Neural progenitor cell (in vitro differentiated cells): ENCODE measurements at places on chromosomes 2 and 18. TPM values are rescaled to one million over a fixed set of nuclear protein-coding genes. Genes with fewer than 3 reads are reported as not detected.

DNA sequence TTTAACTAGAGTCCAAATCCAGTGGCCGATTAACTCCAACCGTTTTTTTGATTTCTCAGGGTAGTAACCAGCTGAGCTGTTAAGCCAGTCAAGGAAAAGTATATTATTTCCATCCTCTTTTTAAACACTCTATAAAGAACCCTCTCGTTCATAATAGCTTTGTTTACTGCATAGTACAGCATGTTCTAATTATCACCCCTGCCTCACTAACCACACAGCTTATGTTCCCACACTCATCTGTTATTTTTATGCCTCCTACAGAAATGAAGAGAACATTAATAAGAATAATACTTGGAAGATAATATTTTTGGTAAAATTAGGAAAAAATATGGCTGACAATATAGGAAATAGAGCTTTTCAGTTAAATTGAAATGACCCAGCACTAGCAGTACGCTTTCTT, 2132.8 kb upstream of the CELF4 start:
- DNase-seq: no peak

GRCh38 chr2:98683728-98684127, 47.2 kb downstream of the MGAT4A start:
- no peak for DNase-seq

DNA sequence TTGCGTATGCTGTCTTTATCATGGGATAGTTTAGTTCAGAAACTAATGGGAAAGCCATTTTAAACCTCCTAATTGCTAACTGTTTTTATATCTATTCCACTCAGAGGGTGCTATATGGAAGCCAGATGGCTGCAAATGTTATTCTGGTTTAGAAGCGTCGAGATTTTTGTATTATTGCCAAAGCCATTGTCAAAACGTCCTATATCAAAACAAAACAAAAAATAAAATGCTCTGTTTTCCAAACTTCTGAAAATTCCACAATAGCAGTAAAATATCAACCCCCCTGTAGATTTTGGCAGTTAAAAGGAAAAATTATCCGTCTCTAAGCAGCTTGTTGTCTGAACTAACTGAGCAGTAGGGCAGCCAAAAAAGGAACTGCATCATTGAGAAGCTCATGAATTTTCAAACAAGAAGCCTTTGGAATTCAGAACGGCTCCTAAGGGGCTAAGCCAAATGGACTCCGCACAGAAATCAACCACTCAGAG, 195.4 kb upstream of the CWC22 start:
- no peak for DNase-seq

GRCh38 chr2:209160800-209161588, 262.9 kb upstream of the MAP2 start:
- no peak for DNase-seq

DNA sequence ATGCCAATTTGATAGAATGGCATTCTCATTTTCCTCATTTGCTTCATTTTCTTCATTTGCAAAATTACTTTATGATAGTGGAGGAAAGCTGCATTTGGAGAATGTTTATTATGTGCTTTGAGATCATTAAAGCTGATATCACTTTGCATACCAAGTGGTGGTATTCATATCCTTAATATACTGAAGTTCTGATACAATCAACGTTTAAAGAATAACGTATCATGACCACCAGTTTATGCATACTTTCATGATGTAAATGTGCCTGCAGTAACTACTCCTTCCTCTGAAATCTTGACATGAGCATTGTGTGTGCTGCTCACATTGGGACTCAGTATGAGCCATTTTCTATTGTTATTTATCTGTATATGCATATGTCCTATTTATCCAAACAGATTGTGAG, 302.1 kb downstream of the ARHGAP15 start:
- no peak for DNase-seq

- no peak for DNase-seq
Measured at GRCh38 chr2:21276163-21276562, 152.4 kb downstream of the TDRD15 start.

DNA sequence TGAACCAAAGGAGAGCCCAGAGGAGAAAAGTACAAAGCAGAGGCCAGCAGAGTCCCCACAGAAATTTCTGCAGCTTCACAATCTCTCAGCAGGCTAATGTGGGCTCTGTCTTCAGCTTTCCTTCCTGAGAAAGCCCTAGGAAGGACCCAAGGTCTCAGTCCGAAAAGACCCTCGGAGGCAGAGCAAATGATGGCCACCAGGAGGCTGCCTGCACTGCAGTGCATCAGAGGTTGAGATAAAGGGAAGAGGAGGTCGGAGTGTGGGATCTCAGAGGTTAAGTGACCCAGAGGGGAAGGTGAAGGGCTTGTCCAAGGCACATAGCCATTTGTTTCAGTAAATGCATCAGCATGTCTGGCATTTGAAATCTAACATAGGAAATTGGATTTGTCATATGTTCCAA, 299.1 kb upstream of the SLC14A2 start:
- peak; percentile 9 for DNase-seq

- no peak for DNase-seq
Measured at GRCh38 chr18:74935434-74935833, 273.5 kb downstream of the PTGR3 start.

GRCh38 chr18:79348066-79348465, 47.7 kb upstream of the NFATC1 start:
- no peak for DNase-seq

DNA sequence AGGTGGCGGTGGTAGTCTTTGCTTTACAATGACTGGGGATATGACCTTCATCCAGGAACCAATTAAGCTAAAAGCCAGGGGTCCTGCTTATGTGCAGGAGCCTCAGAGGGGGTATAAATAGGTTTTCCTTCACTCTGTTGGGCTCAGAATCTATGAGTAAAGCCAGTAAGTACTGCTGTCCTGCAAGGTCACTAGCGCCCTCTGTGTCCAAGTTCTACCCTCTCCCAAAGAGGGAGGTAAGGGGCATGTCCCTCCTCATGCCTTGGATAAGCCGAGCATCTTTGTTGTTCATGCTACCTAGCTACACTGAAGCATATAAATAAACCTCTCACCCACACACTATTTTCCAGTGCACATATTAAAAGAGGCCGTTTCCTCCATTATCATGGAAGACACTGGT, 79.4 kb downstream of the SPRED2 start:
- peak; percentile 47 for DNase-seq

- DNase-seq: no peak
Measured at GRCh38 chr2:74860521-74860920, 26.6 kb downstream of the HK2 start.

DNA sequence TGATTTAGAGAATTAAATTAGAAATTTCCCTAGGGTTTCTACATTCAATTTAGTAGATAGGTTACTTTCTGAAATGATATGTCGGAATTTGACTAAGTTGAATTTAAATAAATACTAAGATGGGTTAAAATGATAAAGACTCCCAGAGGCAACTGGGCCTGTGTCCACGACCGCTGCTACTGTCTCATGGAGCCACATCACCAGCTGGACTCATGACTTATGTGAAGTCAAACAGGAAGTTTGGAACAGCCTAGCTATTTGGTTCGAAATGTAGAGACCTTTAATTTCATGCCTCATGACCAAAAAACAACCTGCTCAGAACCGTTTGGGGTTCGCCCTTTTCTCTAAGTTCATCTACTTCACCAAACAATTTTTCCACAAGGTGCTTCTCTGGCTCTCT, 22.2 kb downstream of the GRHL1 start:
- no peak for DNase-seq

- no peak for DNase-seq
Measured at GRCh38 chr2:167925758-167926157, 321.6 kb downstream of the STK39 start.

- no peak for DNase-seq
Measured at GRCh38 chr2:71926876-71927756, 220.5 kb downstream of the CYP26B1 start.

GRCh38 chr2:3309496-3310355, 67.9 kb downstream of the EIPR1 start:
- no peak for DNase-seq

DNA sequence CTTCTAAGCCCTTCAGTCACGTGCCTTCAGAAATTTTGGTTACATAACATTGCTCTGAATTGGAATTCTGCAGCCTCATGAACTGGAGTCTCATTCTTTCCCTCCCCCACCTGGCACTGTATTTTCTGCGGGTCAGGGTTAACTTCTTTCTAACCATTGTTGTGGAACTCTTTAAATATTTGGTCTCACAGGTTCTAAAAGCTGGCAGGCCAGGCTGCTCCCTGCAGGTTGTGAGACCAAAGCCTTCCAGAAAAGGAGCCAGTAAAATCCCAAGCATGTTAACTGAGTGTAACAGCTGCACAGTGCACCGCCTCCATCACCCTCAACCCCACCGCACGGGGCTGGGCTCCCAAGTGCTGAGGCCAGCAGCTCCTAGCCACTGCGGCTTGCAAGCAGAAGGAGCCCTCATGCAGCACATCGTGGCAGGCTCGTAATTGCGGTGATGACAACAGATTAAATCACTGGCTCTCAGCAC, 174.1 kb upstream of the ALPP start:
- DNase-seq: peak; percentile 6

DNA sequence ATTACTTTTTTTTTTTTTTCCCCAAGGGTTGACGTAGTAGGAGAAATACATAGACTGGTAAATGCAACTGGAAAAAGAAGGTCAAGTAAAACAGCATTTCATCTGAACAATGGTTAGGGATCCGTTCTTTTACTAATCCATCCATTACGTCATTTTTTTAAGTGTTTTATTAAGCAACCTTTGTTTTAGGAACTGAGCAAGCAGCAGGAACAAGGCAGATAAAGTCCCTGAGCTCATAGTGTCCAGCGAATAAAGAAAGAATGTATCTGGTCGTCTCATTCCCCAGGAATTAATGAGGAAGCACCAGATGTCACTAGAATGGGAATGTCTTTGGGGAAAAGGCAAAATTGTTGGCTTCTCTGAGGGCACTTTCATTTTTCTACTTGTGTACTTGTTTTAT, 842.4 kb downstream of the TDRD15 start:
- DNase-seq: no peak

- DNase-seq: no peak
Measured at GRCh38 chr18:77098538-77099174, 33.9 kb downstream of the MBP start.

The NCL gene
- total RNA-seq: 257 and 354 TPM in 2 replicates

The CROCC2 gene
- total RNA-seq: not detected in 2 replicates

The EDAR gene
- not detected in 2 replicates for total RNA-seq

The MC5R gene
- not detected in 2 replicates for total RNA-seq

The CCDC178 gene
- 0.31 and 0.51 TPM in 2 replicates for total RNA-seq

The DOK6 gene
- total RNA-seq: 0.43 TPM in 2 replicates
